ENCODE measurements at places on chromosomes 11 and 22.

DNA sequence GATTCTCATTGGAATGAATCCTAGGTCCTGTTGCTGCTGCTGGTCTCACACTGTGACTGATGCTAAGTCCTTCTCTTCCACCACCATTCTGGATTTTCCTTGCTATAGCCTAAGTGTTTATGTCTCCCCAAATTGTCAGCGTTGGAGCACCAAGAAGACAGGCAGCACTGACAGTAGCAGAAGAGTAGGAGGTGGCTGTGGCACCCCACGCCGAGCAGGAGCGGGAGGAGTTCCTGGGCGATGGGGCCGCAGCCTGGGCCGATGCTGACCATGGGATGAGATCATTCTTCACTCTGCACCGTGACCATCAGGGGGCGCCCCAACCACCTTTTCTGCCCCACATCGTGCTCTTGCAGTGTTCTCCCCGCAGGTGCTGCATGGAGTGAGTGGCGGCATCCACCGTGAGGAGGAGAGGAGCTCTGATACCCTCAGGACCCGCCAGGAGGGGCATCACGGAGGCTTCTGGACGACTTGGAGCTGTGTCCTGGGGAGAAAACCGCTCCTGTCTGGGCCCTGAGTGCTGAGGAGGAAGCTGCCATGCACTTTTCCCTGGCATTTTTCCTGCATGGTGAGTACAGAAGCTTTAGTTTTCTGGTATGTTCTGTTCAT is 57.0 kb downstream of the LRRC74B start:
- peak; percentile 93 for DNase-seq

GRCh38 chr22:36544107-36544620 is 15.2 kb upstream of the EIF3D start:
- no peak for DNase-seq

DNA sequence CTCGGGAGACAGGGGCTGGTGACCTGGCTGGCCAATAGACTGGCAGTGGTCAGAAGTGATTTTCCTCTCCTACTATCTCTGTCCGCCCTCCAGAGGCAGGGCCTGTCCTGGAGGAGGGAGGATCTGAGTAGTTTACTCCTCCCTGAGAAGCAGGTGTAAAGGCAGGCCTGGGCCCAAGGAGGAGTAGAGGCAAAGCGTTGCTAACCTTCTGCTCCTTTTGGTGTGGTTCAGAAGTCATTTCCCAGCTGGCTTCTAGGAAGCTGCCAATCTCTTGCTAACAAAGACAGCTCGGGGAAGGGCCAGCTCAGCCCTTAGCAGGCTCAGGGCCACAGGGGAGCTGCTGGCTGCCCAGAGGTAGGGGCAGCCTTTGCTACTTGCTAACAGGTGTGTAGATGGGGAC is 151.1 kb upstream of the NECTIN1 start:
- no peak for DNase-seq

DNA sequence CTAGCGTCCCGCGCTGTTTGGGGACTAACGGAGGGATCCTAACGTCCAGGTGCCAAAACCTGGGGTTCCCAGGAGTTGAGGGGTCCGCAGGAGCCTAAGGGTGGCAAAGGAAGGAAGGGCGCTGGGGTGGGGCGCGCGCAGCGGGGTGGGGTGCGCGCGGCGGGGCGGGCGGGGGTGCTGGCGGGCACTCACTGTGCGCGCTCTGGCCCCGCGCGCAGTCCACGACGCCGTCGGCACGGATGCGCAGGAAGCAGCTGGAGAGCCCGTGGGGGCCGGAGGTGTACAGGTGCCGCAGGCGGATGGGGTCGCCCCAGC is 412 bp downstream of the FGF19 start:
- no peak for DNase-seq

- no peak for DNase-seq
Measured at GRCh38 chr11:101686514-101686913, 102.7 kb upstream of the TRPC6 start.
